ENCODE measurements at places on chromosomes 1 and 21.

GRCh38 chr1:175217721-175218531 is 25.4 kb upstream of the KIAA0040 start:
- H3K4me1 ChIP-seq: no peaks in the 10 kb centered on the region
- H3K36me3 ChIP-seq: no peaks in the 10 kb centered on the region
- DNase-seq: no peak
- H3K27me3 ChIP-seq: no peaks in the 10 kb centered on the region

DNA sequence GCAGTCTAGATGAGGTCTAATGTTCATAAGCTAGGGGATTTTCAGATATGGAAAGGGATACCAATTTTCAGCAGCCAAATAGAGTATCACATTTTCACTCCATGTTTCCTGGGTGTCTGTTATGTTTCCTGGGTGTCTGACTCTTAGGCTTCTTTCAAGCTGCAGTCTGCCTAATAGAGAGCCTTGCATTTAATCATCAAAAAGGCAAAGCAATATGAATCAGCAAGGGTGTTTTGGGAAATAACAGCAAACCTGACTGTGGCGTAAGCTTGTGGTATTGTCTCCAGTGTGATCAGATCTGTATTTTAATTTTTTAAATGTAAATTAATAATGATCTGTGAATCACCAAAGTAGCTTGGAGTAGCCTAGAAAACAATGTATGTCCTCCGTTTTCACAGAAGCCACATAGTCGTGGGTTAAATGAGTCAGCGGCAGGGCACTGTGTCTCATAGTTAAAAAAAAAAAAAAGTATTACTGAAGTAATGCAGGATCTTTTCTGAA is 10.4 kb downstream of the LGALS8 start:
- H3K27me3 ChIP-seq: no peaks in the 10 kb centered on the region
- H3K36me3 ChIP-seq: peaks cover 17% of the 10 kb centered on the region
- DNase-seq: peak; percentile 90

DNA sequence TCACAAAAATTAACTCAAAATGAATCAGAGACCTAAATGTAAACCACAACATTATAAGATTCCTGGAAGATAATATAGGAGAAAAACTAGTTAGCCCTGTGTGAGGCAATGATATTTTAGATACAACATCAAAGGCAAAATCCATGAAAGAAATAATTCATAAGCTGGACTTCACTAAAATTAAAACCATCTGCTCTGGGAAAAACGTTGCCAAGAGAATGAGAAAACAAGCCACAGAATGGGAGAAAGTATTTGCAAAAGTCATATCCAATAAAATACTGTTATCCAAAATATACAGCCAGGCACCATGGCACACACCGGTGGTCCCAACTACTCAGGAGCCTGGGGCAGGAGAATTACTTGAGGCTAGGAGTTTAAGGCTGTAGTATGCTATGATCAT is 70.3 kb downstream of the SYF2 start:
- peaks cover 47% of the 10 kb centered on the region for H3K27me3 ChIP-seq
- H3K27ac ChIP-seq: no peak overlapping the region
- no peaks in the 10 kb centered on the region for H3K4me1 ChIP-seq
- no peak overlapping the region for H3K4me3 ChIP-seq

GRCh38 chr1:243234978-243235647 is 20.0 kb downstream of the CEP170 start:
- H3K4me1 ChIP-seq: peaks cover 32% of the 10 kb centered on the region
- DNase-seq: peak; percentile 53
- peak overlapping the region; percentile 4 for H3K27ac ChIP-seq
- no peak overlapping the region for H3K4me3 ChIP-seq

DNA sequence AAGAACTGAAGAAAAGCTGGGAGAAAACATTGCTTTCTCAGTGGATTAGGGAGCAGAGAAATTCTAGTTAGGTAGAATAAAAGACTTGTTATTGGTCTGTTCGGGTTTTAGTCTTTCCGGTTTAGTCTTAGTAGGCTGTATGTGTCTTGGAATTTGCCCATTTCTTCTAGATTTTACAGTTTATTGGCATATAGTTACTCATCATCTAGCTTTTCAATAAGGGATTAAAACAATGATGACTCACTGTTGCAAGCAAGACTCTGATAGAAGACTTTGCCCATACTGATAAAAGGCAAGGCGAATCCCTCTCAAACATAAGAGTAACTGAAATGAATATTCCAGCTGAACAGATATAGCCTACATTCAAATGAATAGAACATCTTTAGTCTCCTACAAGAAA is 62.3 kb downstream of the GPR137B start:
- no peaks in the 10 kb centered on the region for H3K36me3 ChIP-seq
- H3K4me1 ChIP-seq: peaks cover 7% of the 10 kb centered on the region
- H3K27me3 ChIP-seq: no peaks in the 10 kb centered on the region
- H3K4me3 ChIP-seq: no peak overlapping the region
- DNase-seq: peak; percentile 19

DNA sequence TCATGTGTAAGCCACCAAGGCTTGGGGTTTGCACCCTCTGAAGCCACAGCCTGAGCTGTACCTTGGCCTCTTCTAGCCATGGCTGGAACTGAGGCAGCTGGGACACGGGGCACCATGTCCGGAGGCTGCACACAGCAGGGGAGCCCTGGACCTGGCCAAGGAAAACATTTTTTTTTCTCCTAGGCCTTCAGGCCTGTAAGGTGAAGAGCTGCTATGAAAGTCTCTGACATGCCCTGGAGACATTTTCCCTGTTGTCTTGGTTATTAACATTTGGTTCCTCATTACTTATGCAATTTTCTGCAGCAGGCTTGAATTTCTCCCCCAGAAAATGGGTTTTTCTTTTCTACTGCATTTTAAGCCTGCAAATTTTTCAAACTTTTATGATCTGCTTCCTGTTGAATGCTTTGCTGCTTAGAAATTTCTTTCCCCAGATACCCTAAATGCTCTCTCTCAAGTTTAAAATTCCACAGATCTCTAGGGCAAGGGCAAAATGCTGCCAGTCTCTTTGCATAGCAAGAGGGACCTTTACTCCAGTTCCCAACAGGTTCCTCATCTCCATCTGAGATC is 295.8 kb downstream of the LTN1 start:
- no peak overlapping the region for H3K4me3 ChIP-seq
- H3K27me3 ChIP-seq: no peaks in the 10 kb centered on the region
- no peaks in the 10 kb centered on the region for H3K4me1 ChIP-seq
- DNase-seq: no peak
- no peaks in the 10 kb centered on the region for H3K36me3 ChIP-seq

DNA sequence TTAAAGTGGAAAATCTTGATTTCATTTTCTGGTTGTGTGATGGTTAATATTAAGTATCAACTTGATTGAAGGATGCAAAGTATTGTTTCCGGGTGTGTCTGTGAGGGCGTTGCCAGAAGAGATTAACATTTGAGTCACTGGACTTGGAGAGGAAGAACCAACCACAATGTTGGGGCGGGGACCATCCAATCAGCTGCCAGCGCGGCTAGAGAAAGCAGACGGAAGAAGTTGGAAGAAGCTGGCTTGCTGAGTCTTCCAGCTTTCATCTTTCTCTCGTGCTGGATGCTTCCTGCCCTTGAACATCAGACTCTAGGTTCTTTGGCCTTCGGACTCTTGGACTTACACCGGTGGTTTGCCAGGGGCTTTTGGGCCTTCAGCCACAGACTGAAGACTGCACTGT is 832.6 kb upstream of the TMPRSS15 start:
- H3K27me3 ChIP-seq: no peaks in the 10 kb centered on the region
- no peaks in the 10 kb centered on the region for H3K4me1 ChIP-seq
- DNase-seq: no peak
- no peaks in the 10 kb centered on the region for H3K36me3 ChIP-seq
- H3K27ac ChIP-seq: no peak overlapping the region

GRCh38 chr1:93989601-93990000 is 80.4 kb upstream of the GCLM start:
- peak overlapping the region; percentile 83 for H3K27ac ChIP-seq
- H3K36me3 ChIP-seq: no peaks in the 10 kb centered on the region
- no peaks in the 10 kb centered on the region for H3K27me3 ChIP-seq
- no peak for DNase-seq

DNA sequence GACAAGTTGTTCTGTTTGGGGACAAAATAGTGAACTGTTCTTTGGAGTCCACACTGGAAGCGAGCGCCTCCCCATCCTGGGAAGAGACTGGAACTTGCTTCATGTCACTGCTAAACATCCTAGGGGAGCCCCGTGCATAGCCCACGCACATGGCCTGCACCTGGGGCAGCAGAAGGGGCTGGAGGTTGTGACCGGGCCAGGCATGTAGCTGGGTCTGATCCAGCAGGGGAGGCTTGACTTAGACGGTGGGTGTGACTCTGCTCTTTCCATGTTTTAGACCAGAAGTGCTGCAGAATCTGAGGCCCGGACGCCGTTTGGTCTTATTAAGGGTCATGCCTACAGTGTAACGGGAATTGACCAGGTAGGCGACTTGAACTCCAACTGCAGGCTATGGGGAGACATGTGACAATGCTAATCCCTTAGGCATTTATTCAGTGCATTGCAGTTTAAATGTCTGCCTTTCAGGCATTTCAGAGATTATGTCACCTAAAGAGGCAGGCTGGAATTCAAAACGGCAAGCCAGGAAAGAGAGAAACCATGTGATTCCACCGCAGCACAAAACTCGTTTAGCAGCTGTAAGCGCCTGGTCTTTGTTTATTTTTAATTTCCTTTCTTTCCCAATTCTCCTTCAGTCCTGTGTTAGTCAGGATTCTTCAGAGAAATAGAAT is 21.8 kb downstream of the CAPN9 start:
- DNase-seq: peak; percentile 62
- no peaks in the 10 kb centered on the region for H3K27me3 ChIP-seq
- H3K27ac ChIP-seq: no peak overlapping the region
- H3K4me3 ChIP-seq: no peak overlapping the region

DNA sequence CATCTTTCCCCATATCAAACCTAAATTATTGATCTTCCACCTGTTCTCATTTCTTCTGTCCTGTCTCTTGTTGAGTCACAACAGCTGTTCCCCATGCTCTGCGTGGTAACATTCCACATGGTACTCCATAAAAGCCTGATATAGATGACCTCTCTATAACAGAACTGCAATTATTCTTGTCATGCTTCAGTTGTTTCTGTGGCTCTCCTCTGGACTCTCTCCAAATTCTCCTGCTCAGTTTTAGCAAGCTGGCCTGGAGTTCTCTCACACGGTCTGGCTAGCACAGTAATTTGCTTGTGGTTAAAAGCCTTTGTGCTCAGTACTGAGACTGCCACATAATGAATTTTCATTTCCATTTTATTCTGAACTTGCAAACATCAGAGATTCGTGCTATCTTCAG is 10.6 kb upstream of the LRRC39 start:
- H3K4me3 ChIP-seq: no peak overlapping the region
- no peak overlapping the region for H3K27ac ChIP-seq
- H3K36me3 ChIP-seq: no peaks in the 10 kb centered on the region
- H3K4me1 ChIP-seq: peaks cover 11% of the 10 kb centered on the region
- H3K27me3 ChIP-seq: no peaks in the 10 kb centered on the region

- H3K27me3 ChIP-seq: peaks cover 31% of the 10 kb centered on the region
- no peak for DNase-seq
- no peaks in the 10 kb centered on the region for H3K4me1 ChIP-seq
- H3K4me3 ChIP-seq: no peak overlapping the region
- no peak overlapping the region for H3K27ac ChIP-seq
Measured at GRCh38 chr1:40664791-40665190, 691 bp downstream of the RIMS3 start.

GRCh38 chr1:39650431-39650830 is 11.0 kb upstream of the HEYL start:
- H3K4me1 ChIP-seq: peaks cover 9% of the 10 kb centered on the region
- no peak overlapping the region for H3K4me3 ChIP-seq
- H3K27ac ChIP-seq: no peak overlapping the region
- H3K36me3 ChIP-seq: no peaks in the 10 kb centered on the region
- 0 out of 2 replicates have a peak, but pooled peaks cover 7% of the 10 kb centered on the region for H3K27me3 ChIP-seq

GRCh38 chr1:210124736-210125135 is 107.9 kb upstream of the SERTAD4 start:
- no peaks in the 10 kb centered on the region for H3K27me3 ChIP-seq
- H3K4me3 ChIP-seq: no peak overlapping the region
- peak; percentile 14 for DNase-seq
- H3K36me3 ChIP-seq: no peaks in the 10 kb centered on the region
- peaks cover 24% of the 10 kb centered on the region for H3K4me1 ChIP-seq

DNA sequence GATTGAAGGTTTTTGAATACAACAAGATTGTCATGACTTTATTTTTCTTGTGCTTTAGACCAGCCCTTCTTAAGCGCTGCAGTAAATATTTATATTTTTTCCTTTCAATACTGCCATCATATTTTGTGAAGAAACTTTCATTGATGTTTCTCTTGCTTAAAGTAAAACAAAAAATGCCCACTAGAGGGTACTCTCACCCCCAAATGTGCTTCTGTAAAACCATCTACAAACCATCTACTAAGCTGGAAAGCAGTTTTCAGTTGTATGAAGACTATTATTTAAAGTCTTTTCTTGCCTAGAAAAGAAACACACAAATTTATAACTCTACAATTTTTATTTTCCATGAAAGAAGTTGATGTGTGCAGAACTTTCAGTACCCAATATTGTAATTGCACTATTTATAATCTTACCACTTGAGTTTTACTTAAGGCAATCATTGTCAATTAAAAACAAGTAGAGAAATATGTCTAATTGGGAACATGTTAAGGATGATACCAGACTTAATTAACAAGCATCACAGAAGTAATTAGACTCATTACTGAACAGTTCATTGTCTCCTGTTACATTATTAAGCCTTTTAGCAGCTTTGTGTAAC is 10.7 kb downstream of the LEPR start:
- H3K27me3 ChIP-seq: no peaks in the 10 kb centered on the region
- H3K36me3 ChIP-seq: peaks cover 41% of the 10 kb centered on the region
- H3K4me3 ChIP-seq: no peak overlapping the region
- DNase-seq: peak; percentile 70

- H3K27me3 ChIP-seq: no peaks in the 10 kb centered on the region
- no peaks in the 10 kb centered on the region for H3K36me3 ChIP-seq
- peak overlapping the region; percentile 81 for H3K27ac ChIP-seq
- peak overlapping the region; percentile 91 for H3K4me3 ChIP-seq
Measured at GRCh38 chr1:19250629-19251304, 557 bp downstream of the EMC1 start.

DNA sequence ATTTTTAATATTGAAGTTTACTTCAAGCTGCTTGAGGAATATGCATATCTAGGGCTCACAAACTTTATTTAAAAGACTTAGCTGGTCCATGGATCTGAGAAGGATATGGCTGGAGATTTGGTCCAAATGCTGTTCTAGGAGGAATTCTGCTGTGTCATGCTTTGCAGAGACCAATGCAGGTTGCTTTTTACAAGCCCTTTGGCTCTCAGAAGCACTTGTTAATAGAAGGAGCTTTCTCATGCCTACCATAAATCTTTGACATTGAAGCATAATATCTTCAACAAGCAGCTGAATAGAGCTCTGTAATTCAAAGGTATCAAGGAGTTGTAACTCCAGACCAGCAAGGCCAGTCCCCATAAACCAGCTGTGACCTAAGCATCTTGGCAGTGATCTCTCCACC is 299.1 kb downstream of the HHAT start:
- no peak for DNase-seq
- H3K36me3 ChIP-seq: no peaks in the 10 kb centered on the region

- H3K4me1 ChIP-seq: 0 out of 2 replicates have a peak, but pooled peaks cover 4% of the 10 kb centered on the region
- H3K36me3 ChIP-seq: no peaks in the 10 kb centered on the region
- no peaks in the 10 kb centered on the region for H3K27me3 ChIP-seq
- H3K4me3 ChIP-seq: no peak overlapping the region
- H3K27ac ChIP-seq: no peak overlapping the region
- no peak for DNase-seq
Measured at GRCh38 chr1:212189352-212189738, 95.9 kb upstream of the PPP2R5A start.
